ENCODE measurements at places on chromosomes 7 and 10. TPM values are rescaled to one million over a fixed set of nuclear protein-coding genes. Genes with fewer than 3 reads are reported as not detected.

DNA sequence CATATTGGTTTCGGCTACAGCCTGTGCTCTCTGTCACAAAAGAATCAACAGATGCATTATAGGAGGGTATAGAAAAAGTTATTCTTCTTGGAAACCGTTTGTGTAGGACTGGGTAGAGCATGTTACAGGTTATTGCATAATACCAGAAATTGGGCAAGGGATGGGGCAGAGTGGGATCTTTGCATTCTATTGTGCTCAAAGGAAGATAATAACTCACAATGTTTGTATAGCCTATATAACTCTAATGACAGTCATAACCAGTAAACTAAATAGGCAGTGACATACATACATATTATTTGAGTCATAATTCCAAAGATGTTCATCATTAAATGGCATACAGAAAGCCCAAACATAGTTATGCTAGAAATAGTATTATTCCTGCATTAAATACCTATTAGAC is 179.7 kb downstream of the XPNPEP1 start:
- H3K4me1 ChIP-seq: peaks cover 2% of the 10 kb centered on the region
- H3K27me3 ChIP-seq: no peaks in the 10 kb centered on the region
- DNase-seq: no peak
- H3K27ac ChIP-seq: no peak overlapping the region
- no peak overlapping the region for H3K4me3 ChIP-seq

GRCh38 chr7:45259966-45260646 is 102.5 kb downstream of the RAMP3 start:
- H3K4me3 ChIP-seq: no peak overlapping the region
- no peaks in the 10 kb centered on the region for H3K36me3 ChIP-seq
- H3K27ac ChIP-seq: no peak overlapping the region
- H3K4me1 ChIP-seq: no peaks in the 10 kb centered on the region
- DNase-seq: no peak
- no peaks in the 10 kb centered on the region for H3K27me3 ChIP-seq

NANOS1 gene
- 0.79 TPM for total RNA-seq

GRCh38 chr10:110497438-110498086 is at the start of gene DUSP5:
TSS of gene DUSP5 (plus strand) at chr10:110497907. CDS start at chr10:110498122, 215 bp downstream.
- peaks cover 6% of the 10 kb centered on the region for H3K4me1 ChIP-seq
- H3K27ac ChIP-seq: peak within 1 kb of the TSS; percentile 76
- H3K4me3 ChIP-seq: peak within 1 kb of the TSS; percentile 83
- H3K36me3 ChIP-seq: no peaks in the 10 kb centered on the region
- no peaks in the 10 kb centered on the region for H3K27me3 ChIP-seq

GDF2 gene
- total RNA-seq: not detected

DNA sequence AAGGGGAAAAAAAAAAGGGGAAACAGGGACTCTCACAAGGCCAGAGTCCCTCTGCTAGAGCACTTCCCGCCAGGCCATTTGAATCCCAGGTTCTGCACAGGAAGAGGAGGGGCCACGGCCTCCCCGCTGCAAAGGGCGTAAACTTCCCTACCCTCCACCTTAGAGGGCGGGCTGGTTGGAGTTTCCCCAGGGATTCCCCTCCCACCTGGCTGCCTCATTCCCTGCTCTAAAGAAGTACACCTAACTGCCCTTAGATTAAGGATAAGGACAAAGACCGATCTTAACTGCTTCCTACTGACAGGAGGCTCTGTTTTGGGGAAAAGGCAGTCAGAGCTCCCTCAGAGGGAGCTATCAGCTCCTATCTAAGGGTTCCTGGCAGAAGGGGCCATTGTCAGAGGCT is 102.0 kb upstream of the ARMC3 start:
- no peak for DNase-seq
- H3K27ac ChIP-seq: no peak overlapping the region
- H3K36me3 ChIP-seq: no peaks in the 10 kb centered on the region
- no peak overlapping the region for H3K4me3 ChIP-seq
- no peaks in the 10 kb centered on the region for H3K4me1 ChIP-seq

- H3K27me3 ChIP-seq: no peaks in the 10 kb centered on the region
- no peak overlapping the region for H3K4me3 ChIP-seq
- no peak overlapping the region for H3K27ac ChIP-seq
- DNase-seq: no peak
- no peaks in the 10 kb centered on the region for H3K4me1 ChIP-seq
Observed at GRCh38 chr7:11319491-11320274, 346.0 kb downstream of the PHF14 start.

DNA sequence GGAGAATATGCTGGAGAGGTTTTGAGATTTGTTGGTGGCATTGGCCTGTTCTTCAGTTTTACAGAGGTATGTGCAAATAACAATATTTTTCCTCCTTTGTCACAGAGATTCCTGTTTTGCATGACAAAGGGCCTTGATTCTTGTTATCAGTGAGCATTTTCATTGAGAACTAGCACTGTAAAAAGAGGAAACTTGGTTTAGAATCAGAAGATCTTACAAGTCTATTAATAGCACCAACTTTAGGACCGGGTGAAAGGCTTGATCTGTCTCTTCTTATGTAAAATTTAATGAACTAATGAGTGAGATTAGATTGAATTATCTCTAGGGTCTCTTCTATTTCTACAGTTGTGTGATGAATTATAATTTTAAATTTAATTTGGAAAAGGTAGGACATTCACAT is 25.5 kb downstream of the TSPAN13 start:
- DNase-seq: no peak
- H3K27ac ChIP-seq: no peak overlapping the region
- no peaks in the 10 kb centered on the region for H3K4me1 ChIP-seq
- no peaks in the 10 kb centered on the region for H3K36me3 ChIP-seq

- no peak for DNase-seq
- no peaks in the 10 kb centered on the region for H3K27me3 ChIP-seq
- no peak overlapping the region for H3K4me3 ChIP-seq
- peaks cover 2% of the 10 kb centered on the region for H3K4me1 ChIP-seq
- H3K27ac ChIP-seq: no peak overlapping the region
- H3K36me3 ChIP-seq: no peaks in the 10 kb centered on the region
Observed at GRCh38 chr10:119523895-119524719, 18.4 kb downstream of the RGS10 start.

SORCS1 gene
- total RNA-seq: 0.84 TPM

- no peaks in the 10 kb centered on the region for H3K27me3 ChIP-seq
- no peak for DNase-seq
- no peak overlapping the region for H3K4me3 ChIP-seq
Observed at GRCh38 chr7:132751244-132751647, 175.0 kb upstream of the PLXNA4 start.

TRIM50 gene
- 0.24 TPM for total RNA-seq

DNA sequence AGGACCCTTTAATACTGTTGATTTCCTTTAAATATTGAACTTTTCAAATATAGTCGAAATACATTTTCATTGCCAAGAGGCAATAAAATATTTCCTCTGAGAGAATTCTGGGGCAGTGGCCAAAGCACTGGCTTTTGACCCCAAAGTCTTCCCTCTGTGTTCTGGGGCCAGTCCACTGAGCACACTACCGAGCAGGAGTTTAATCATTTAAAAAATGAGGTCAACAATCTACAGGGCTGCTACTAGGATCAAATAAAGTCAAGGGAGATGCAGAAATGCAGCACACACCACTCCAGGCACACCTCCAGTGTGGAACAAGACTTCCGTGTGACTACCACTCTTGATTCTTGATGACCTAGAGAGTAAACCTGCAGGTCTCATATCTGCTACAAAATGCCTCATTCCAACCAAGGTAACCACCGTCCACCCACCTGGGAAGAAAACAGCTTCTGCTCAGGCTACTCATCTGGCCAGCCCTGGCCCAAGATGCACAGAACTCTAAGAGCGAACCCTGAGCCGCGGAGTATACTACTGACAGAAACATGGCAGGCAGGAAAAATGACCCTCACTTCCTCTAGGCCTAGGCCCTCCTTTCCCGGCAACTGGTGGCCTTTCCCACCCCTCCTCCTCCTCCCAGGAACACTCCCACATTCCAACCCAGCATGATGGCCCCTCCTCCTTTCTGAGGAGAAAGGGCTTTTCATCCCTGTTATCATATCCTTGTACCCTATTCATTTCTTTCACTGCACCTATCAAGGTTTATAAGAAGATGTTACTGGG is 97.7 kb downstream of the ALOX5 start:
- DNase-seq: no peak
- H3K4me3 ChIP-seq: no peak overlapping the region
- no peak overlapping the region for H3K27ac ChIP-seq
- no peaks in the 10 kb centered on the region for H3K36me3 ChIP-seq
- peaks cover 8% of the 10 kb centered on the region for H3K4me1 ChIP-seq

- no peaks in the 10 kb centered on the region for H3K27me3 ChIP-seq
- DNase-seq: no peak
- no peaks in the 10 kb centered on the region for H3K36me3 ChIP-seq
- H3K4me3 ChIP-seq: no peak overlapping the region
- H3K27ac ChIP-seq: no peak overlapping the region
- H3K4me1 ChIP-seq: no peaks in the 10 kb centered on the region
Observed at GRCh38 chr7:138316421-138317043, 143.5 kb upstream of the TRIM24 start.

- no peaks in the 10 kb centered on the region for H3K27me3 ChIP-seq
- no peak overlapping the region for H3K4me3 ChIP-seq
- no peak overlapping the region for H3K27ac ChIP-seq
- H3K4me1 ChIP-seq: peaks cover 2% of the 10 kb centered on the region
- DNase-seq: no peak
- H3K36me3 ChIP-seq: no peaks in the 10 kb centered on the region
Observed at GRCh38 chr10:69446650-69447151, 4.6 kb upstream of the TSPAN15 start.

DOCK1 gene
- 51.1 TPM for total RNA-seq

DNA sequence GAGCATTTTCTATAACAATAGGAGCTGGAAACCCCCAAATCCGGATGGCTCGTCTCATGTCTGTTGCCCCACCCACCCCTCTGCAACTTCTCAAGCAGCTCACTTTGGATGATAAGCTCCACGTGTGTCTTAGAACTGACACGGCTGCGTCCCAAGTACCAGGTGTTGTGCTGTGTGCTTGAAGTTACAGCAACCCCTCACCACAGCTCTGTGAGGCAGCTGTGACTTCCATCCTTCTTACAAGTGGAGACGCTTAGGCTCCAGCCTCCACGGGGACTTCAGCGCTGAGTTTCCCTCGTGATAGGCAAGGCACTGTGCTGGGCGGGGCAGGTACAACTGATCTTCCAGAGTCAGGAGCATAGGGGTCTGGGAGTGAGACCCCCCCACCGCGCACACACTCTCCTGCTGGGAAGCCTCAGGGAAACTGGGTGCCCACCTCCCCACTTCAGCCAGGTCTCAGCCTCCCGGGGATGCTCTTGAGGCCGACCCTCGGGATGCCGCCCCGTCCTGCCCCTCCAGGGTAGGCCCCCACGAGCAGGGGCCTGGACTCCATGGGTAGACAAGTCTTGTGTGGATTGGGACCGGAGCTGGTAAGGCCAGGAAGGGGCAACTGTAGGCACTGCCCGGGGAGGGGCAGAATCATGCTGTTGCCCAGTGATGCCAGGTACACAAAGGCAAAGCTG is 31.4 kb downstream of the EN2 start:
- peaks cover 4% of the 10 kb centered on the region for H3K4me1 ChIP-seq
- H3K36me3 ChIP-seq: no peaks in the 10 kb centered on the region
- H3K4me3 ChIP-seq: no peak overlapping the region
- H3K27ac ChIP-seq: no peak overlapping the region

DNA sequence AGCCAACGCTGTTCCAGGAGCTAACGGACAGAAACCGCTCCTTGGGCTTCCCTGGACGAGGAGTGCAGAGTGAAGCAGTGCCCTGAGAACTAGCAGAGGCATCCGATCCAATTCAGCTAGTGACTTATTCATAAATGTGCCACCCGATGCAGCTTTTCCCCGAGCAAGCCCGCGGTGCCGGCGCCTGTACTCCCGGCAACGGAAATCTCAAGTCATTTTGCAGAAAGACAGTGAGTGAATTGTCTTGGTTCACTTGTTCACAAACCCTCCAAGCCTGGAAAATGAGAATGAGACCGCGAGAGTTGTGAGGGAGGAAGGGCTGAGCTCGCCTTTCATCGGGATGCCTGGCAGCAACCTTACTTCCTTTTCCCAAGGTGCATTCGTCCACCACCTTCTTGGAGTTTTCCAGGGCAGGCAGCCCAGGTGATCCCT is 87.5 kb downstream of the COBL start:
- no peak overlapping the region for H3K4me3 ChIP-seq
- no peak overlapping the region for H3K27ac ChIP-seq
- H3K27me3 ChIP-seq: no peaks in the 10 kb centered on the region
- H3K36me3 ChIP-seq: no peaks in the 10 kb centered on the region
- no peak for DNase-seq

DNA sequence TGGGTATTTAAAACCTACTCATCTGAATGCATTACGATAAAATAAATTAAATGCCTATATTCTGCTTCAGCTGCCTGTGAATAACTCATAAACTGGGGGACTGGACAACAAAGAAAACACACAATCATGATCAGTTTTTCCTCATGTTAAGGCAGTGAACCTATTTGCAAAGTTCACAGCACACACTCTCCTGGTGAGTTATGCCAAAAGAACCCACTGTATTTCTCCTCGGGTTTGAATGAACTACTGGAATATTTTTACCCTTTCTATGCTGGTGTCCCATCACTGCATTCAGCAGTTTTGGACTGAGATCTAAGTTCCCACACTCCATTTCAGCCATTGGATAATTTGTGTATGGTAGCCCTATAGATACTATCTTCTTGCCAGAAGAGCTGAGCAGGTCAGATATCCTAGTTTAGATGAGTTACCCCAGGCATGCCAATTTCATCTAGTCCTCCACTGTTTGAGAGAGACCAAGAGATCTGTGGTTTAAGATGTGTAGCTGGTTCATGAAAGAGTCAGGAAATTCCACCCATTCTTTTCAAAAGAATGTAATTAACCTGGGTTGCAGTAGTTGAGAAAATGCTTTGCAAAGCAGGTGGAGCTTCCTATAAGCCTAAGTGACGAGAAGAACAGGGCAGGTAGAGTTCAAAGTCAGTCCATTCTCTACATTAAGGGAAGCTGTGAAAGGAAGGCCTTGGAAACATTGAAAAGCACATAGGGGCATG is 101.7 kb downstream of the PLXDC2 start:
- DNase-seq: no peak
- no peak overlapping the region for H3K4me3 ChIP-seq
- no peak overlapping the region for H3K27ac ChIP-seq
- H3K4me1 ChIP-seq: peaks cover 18% of the 10 kb centered on the region
- no peaks in the 10 kb centered on the region for H3K27me3 ChIP-seq

- DNase-seq: no peak
- no peak overlapping the region for H3K27ac ChIP-seq
- no peaks in the 10 kb centered on the region for H3K36me3 ChIP-seq
- no peaks in the 10 kb centered on the region for H3K27me3 ChIP-seq
- H3K4me3 ChIP-seq: no peak overlapping the region
Observed at GRCh38 chr7:45236666-45237065, 79.1 kb downstream of the RAMP3 start.

SFTPD gene
- total RNA-seq: not detected

- H3K4me3 ChIP-seq: no peak overlapping the region
- H3K36me3 ChIP-seq: no peaks in the 10 kb centered on the region
- H3K4me1 ChIP-seq: no peaks in the 10 kb centered on the region
- no peak for DNase-seq
- H3K27me3 ChIP-seq: no peaks in the 10 kb centered on the region
- no peak overlapping the region for H3K27ac ChIP-seq
Observed at GRCh38 chr10:7306147-7306546, 104.7 kb downstream of the SFMBT2 start.
